Liver (tissue), 10 donors: ENCODE measurements at places on chromosomes 16 and 17. TPM values are rescaled to one million over a fixed set of nuclear protein-coding genes. Genes with fewer than 3 reads are reported as not detected.

GRCh38 chr17:12536472-12536871 lies 129.2 kb upstream of the MYOCD start:
- DNase-seq: no peak
- H3K27ac ChIP-seq: no peak overlapping the region
- H3K36me3 ChIP-seq: no peaks in the 10 kb centered on the region
- no peaks in the 10 kb centered on the region for H3K4me1 ChIP-seq

The TMC5 gene
- 0.54 TPM for polyA plus RNA-seq

DNA sequence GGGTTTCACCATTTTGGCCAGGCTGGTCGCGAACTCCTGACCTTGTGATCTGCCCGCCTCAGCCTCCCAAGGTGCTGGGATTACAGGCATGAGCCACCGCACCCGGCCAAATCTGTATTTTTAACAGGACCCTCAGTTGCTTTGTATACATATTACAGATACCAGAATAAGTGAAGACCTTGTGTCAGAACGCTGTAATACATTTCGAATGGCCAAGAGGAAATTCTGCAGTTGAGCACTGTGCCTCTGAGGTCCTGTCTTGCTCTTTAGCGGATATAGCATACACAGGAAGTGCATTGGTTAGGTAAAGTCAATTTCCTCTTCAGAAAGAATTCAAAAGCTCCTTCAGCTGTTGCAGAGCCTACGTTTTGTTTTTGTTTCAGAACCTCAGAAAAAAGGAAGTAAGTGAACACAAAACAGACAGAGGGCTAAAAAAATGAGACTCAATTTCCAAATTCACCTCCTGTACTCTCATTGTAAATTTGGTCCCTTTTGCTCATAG lies 15.7 kb downstream of the CRLF3 start:
- H3K4me1 ChIP-seq: no peaks in the 10 kb centered on the region
- H3K36me3 ChIP-seq: no peaks in the 10 kb centered on the region
- DNase-seq: no peak
- no peaks in the 10 kb centered on the region for H3K27me3 ChIP-seq
- peak overlapping the region; percentile 21 for H3K27ac ChIP-seq

GRCh38 chr17:9705745-9706144 lies 60.4 kb downstream of the USP43 start:
- DNase-seq: no peak
- no peak overlapping the region for H3K4me3 ChIP-seq
- no peaks in the 10 kb centered on the region for H3K27me3 ChIP-seq
- H3K4me1 ChIP-seq: no peaks in the 10 kb centered on the region

DNA sequence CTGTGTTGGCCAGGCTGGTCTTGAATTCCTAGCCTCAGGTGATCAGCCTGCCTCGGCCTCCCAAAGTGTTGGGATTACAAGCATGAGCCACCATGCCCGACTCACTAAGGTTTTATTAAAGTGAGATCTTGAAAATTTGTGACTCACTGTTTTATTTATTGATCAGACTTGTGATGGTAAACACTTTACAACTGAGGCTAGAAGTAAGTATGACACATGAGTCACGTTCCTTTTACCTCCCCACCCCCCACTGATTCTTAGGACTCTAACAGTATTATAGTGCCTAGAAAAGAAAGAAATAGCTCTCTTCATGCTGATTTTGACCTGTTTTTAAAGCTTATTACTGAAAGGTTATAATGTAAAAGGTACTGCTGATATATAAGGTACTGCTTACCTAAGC lies 160.6 kb downstream of the TANC2 start:
- H3K4me3 ChIP-seq: no peak overlapping the region
- H3K36me3 ChIP-seq: no peaks in the 10 kb centered on the region
- no peaks in the 10 kb centered on the region for H3K4me1 ChIP-seq
- no peaks in the 10 kb centered on the region for H3K27me3 ChIP-seq
